ENCODE measurements at places on chromosomes 3 and 15.

DNA sequence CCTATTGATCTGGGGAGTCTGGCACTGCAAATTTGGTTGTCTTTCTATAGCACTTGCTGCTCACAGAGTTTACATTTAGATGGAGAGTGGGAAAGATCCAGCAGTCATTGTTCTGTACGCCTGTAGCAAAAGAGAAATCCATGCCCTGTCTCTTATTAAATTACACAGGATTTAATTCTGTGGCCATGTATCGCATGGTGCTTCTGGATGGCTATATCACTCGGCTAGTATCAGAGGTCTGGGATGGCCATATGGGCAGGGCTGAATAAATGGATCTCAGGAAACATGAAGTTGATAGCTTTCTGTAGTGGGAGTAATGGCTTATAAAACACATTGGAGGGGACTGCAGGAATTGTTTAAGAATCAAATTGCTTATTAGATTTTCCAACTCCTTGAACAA is 325.8 kb upstream of the DPH6 start:
- no peak for DNase-seq

GRCh38 chr3:169145540-169146178 is 517.9 kb downstream of the MECOM start:
- DNase-seq: no peak

DNA sequence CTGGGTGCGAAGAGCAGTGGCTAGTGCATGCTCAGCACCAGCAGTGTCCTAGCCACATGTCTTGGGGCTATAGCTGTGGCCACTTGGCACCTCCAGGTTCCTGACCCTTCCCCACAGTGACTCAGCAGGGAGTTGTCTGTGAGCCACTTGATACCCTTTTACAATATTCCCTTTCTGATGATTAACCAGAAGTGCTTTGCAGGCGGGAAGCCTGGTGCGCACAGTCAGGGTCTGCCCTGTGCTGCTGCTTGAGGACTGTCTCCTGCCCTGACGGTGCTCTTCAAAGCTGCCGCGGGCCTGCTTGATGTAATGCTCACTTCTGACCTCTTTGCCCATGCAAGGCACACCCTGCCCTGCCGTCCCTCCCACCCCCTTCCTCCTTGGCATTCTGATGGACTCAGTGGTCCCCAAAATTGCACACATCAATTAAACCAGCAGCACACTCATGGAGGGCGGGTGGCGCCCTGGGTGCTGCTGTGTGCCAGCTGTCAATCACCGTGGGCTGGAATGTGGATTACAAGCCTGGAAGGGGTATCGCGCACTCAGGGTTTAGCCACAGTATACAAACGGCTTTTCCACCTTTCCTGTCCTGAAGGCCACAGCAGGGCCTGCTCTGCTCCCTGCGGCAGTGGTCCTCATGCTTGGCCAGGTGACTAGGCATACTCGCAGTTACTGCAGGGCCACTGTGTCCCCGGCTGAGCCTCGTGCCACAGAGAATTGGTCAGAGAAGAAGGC is 40.9 kb upstream of the PCSK6 start:
- no peak for DNase-seq

GRCh38 chr3:143383421-143383820 is 263.9 kb downstream of the CHST2 start:
- no peak for DNase-seq

DNA sequence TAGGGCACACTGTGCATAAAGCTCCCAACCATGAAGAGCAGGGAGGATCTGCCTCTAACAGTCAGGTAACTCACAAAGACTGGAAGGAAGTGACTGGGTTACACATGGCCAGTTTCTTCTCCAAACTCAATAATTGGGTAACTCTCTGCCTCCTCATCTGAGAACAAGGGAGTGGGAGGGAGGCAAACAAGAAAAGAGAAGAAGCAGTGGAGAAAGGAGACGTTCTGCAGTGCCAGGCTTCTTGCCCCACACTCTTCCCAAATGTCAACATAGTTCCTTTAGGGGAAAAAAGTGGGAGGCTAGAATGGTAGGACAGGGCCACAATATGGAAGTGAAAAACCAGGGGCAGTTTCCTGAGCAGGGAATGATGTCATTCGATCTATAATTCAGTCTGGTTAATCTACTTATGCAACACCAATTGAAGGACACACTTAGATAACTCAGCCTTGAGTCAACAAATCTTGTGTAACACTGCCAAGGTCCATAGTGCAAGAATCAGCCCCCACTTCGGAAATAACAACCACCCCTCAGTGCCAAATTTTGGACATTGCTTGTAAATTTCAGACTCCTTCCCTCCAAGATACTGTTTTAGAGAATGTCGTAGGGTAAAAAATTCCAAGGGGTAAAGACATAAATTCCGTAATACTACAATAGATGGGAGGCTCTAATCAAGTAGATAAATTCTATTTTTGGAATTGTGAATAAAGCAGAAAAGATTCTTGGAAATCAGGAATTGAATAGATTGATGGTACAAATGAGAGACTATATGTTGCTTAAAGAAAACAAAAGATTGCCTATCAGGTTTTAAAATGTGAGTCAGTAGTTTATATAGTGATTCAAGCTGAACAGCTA is 143.0 kb downstream of the LPP start:
- DNase-seq: no peak

DNA sequence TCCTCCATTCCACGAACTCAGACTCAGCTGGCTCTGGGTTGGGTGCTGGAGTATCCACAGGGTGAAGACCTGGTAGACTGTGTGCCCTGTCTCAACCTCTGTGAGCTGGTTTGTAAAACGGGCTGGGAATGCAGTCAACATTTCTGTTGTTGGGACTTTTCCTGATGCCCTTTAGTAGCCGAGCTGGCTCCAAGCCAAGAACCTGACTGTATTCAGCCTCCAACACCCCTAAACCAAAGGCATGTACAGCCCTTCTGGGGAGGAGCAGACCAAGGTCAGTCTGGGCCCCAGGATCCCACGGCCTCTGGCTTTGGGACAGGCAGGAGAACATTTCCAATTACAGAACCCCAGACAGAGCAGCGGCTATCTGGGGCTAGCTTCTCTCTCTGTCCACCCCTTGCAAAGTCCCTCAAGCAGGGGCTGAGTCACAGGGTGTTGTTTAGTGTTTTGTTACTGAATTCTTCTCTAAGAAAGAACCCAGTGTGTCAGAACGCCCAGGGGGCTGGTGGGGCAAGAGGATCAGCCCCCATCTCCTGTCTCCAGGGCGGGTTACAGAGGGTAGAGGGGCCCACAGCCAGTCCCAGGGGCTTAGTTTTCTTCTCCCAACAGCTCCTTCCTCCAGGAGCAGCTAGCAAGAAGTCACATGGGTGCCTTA is 56.8 kb upstream of the SLC6A6 start:
- no peak for DNase-seq

DNA sequence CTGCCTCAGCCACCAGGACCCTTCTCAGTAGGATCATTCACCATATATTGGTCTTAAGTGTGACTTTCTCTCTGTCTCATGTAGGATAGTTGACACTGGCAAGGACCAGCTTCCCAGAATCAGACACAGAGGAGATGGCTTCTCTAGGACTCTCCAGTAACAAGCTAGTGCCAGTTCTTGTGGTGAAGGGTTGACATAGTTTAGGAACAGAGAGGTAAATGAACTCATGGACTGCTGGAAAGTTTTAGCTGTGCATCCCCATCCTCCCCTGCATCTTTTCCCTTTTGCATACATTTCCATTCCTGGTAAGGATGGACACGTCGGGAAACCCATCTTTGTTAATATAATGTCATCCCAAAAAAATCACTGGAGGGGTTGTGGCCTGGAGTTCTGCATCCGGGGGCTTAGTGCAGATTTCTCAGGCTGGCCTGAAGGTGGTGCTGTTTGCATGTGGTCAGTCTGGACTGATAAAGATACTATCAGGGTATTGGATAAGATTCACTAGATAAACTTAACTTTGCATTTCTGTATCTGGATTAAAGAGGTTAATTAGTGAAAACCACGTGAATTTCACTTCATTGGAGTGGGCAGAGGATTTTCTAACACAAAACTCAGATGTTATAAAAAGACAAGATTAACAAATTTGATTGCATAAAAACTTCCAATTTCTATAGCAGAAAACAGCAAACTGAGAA is 110.8 kb downstream of the TBC1D2B start:
- no peak for DNase-seq

DNA sequence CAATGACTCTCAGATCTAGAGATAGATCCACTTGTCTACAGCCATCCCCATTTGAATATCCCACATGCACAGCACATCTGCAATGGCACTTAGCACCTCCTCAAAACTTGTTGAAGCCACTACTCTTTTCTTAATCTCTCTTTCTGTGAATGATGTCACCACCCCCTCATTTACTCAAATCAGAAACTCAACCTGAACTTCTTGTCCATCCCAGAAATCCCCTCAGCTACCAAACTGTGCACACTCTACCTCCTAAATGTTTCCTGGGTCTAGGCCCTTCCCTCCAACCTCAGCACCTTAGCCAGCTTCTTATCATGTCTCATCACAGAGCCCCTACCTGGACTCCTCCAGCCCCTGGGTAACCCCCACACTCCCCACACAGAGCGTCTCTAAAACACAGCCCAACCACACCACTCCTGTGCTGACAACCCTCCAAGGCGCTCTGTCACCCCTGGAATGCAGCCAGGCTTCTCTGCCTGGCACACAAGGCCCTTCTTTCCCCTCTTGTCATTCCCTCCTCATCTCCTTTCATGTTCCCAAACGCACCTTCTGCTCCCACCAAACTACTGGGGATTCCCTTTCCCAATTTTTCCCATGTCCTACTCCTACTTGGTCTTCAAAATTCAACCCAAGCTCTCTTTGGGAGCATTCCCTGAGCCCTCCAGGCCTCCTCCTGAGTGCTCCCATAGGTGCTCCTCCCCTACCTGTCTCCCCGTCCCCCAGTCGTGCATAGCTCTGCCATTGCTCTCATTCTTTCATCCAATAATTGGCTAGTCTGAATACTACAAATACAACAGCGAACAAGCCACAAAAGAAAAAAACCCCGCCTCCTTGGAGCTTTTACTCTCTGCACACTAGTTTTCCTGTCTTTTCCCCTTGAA is 39.8 kb upstream of the ZBTB38 start:
- no peak for DNase-seq

GRCh38 chr3:71510510-71510909 is 73.0 kb downstream of the FOXP1 start:
- DNase-seq: no peak

DNA sequence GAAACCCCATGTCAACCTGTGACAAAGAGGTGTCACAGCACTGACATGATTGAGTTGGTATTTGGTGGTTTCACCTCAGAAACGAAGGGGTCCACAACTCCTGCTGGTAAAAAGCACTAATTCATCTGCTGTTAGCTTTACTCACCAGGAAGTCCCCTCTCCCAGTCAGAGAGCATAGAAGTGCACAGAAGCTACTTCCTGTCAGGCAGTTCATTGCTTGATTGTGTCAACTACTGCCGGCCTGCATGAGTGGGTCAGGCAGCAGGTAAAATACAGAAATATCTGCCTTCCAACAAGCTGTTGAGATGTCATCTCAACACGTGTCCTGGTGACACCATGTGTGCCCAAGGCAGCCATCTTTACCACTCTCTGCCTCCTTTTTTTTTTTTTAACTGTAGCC is 596.6 kb upstream of the NR2F2 start:
- DNase-seq: no peak

DNA sequence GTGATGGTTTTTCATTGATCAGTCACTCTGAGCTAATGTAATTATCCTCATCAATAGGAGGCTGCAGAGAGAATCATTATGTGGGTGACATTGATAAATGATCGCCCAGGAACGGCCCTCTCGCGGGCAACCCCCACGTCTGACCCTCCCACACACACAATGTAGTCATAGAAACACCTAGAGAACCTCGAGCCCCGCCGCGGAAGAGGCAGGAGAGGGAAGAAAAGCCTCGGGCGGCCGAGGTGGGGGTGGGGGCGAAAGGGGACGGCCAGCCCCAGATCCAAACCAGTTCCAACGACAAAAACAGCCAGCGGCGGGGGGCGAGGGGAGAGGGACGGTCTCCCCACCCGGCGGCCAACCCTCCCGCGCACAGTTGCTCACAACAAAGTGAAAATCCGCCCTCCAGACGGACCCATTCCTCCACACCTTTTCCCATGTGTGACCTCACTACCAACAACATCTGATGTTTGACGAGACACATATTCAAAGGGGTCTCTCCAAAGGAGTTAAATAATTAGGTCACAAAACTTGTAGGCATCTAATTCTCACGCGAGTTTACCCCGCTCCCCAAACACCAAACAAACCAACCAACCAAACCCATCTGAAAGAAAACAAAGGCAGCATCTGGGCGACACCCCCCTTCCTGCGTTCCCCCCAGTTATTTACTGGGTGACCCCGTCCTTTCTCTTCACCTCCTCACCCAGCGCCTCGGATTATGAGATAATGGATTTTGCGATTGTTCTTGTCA is 213.0 kb downstream of the MEIS2 start:
- no peak for DNase-seq

GRCh38 chr3:65814845-65815578 is 223.7 kb downstream of the MAGI1 start:
- DNase-seq: no peak

- DNase-seq: no peak
Observed at GRCh38 chr3:9059489-9060400, 96.5 kb upstream of the RAD18 start.

- DNase-seq: no peak
Observed at GRCh38 chr3:67804089-67804488, 149.7 kb upstream of the SUCLG2 start.

GRCh38 chr15:41560572-41560874 is 1.5 kb downstream of the TYRO3 start:
- DNase-seq: no peak

DNA sequence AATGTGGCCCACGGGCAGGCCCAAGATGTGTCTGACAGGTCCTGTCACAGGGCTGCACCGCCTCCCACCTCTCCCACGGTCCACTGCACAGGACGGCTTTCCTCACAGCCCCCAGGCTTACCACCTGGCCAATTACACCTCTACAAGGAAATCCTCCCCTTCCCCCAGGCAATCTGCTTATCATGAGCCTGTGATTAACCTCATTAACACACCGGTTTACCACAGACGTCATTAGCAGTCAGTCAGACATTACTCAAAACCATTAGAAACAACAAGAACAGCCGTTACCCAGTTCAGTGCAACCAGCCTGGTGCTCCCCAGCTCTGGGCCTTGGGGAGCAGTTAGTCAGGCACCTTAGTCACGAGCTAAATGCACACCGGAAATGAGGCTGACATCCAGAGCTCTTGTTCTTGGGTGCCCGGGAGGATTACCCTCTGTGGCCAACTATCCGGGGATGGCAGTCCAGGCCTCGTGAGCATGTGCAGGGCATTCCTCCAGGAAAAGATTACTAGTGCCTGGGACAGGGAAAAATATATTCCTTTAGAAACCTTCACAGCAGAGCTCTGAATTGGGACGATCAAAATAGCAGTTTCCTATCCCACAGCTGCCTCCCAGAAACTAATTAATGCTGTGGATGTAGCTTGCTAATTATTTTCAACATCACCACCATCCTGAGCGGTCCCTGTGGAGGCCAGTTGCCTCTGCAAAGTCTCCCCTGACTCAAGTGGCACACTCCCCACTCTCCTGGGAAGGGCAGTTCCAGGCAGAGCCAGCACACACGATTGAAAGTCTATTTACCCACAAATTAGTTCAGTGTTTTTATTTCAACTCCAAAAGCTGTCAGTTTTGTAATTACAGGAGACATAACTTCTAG is 117.4 kb upstream of the ZBED2 start:
- DNase-seq: no peak

All from activated gamma-delta T cell (primary cell).